Midbrain (tissue), 1 donor: ENCODE measurements at places on chromosomes 16 and 17.

GRCh38 chr16:86050591-86051367, 151.8 kb downstream of the IRF8 start:
- no peak for DNase-seq

GRCh38 chr17:499951-500461, 147.4 kb upstream of the RPH3AL start:
- DNase-seq, result no peak

DNA sequence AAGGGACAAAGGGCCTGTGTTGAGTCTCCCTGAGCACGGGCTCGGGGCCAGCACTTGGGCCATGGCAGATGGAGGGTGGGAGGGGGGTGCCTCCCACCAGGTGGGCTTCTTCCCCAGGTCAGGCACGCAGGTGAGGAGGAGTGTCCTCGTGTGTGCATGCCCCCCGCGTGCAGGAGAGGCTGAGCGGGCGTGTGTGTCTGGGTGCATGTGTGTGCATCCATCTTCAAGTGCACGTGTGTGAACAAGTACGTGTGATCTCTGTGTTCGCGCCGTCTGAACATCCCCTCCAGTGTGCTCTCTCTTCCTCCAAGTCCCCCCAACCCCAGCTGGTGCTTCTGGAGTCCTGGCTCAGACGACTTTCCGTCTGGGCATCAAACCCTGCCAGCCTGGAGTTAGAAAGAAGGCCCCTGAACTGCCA, 2.7 kb upstream of the ZG16B start:
- DNase-seq, result no peak

DNA sequence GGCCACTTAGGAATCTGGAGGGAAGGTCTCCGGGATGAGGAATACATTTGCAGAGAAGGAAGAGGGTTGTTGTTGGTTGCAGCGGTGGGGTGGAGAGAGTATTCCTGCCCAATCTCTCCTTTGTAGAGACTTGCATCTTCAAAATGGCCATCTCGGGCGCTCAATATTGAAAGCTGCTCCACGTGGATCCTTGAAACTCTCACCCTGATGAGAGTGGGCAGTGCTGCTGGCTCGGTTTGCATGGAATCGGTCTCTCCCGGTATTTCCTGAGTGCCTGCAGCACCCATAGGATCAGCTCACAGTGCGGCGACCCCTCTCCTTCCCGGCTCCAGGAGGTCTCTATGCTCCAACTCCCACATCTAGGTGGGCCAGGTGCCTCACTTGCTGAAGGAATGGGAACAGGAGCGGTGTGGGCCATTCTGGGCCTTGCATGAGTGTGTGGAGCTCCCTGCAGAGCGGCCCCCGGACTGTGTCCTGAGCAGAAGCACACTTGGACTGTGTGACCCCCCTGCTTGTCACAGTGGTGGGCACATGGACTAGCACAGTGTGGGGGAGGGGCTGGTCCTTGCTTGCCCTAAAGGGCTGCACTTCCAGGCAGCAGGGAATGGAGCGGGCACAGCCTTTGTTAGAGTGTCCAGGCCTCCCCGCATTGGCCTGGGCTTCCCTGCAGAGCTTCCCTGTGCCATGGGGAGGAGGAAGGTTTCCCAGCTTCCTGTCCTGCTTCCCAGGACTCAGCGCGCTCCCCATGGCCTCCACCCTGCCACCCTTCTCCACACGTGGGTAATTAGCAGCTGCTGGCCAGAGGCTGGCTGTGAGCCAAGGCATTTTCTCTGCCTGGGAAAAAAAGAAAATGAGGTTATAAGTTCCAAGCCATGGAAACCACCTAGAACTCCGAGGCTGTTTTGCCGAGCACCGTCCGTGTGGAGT, 139.3 kb downstream of the IRF8 start:
- DNase-seq, result no peak

- no peak for DNase-seq
Observed at GRCh38 chr17:31488264-31488981, 96.9 kb downstream of the RAB11FIP4 start.

- no peak for DNase-seq
Observed at GRCh38 chr17:65664266-65664665, 102.8 kb upstream of the AXIN2 start.

- DNase-seq, result no peak
Observed at GRCh38 chr17:33716957-33717356, 423.9 kb upstream of the ASIC2 start.

- peak; percentile 31 for DNase-seq
Observed at GRCh38 chr17:17104494-17104893, 62.2 kb downstream of the MPRIP start.

GRCh38 chr17:5014357-5014756, 16.6 kb downstream of the KIF1C start:
- DNase-seq, result no peak

DNA sequence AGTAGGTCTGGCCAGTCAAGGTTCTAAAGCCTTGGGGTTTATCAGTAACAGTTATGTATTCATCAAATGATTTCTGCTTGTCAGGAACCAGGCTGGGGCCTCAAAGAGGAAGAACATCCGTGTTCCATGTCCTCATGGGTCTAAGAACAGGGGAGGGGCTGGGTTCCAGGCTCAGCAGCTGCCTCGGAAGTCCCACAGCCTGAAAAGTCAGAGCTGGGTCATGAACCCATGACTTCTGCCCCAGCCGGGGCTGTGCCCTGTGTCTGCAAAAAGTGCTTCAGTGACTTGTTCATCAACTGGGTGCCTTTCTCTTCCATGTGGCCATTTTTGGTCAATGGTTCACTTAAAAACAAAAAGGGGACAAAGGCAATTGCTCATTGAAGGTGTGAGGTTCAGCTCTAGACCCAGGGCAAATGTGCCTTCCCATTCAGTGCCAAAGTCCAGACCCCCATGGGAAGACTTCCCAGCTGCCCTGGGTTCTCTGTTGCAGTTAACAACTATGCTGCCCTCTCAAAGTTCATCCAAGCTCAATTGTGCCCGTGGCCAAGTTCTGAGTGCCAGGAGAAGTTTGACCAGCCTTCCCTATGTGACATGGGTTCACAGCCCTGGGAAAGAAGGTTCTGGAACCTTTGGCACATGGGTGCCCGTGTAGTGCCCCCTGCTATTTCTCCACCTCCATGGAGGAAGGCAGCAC, 18.5 kb downstream of the TBKBP1 start:
- DNase-seq, result no peak

DNA sequence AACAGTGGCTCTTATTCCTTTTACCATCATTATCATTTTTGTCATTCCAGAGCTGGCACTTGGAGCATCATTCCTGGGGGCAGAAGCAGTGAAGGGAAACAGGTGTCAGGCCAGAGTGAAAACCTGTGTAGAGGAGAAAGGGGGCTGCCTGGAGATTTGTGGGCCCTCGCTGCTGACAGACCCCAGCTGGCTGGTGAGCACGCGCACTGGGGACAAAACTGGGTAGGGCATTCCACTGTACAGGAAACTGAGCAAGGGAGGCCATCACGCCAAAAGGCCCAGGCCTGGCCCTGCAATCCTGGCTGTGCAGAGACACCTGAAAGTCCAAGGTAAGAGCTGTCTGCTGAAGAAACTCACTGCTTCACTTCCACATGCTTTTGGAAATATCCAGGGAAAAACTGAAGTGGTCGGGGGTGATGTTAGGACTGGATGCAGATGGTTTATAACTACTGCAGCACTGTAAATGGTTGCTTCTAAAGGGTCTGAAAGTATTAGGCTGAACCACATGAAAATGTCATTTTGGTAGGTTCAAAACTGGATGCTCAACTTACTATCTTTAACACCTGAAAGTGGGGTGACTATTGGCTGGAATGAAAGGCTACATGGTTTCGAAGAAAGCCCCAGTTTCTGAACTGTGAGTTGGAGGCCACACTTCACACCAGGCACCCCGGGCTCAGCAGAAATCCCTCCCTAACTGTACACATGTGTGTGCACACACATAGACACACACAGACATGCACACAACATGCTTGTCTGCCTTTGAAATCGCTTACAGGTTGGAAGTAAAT, 225.0 kb downstream of the C16orf78 start:
- no peak for DNase-seq

GRCh38 chr16:69745232-69745612, 9.5 kb downstream of the NOB1 start:
- no peak for DNase-seq

- DNase-seq, result no peak
Observed at GRCh38 chr16:57191056-57191571, 5.0 kb downstream of the RSPRY1 start.

- DNase-seq, result no peak
Observed at GRCh38 chr16:2370721-2371120, 30.2 kb upstream of the ABCA3 start.

- DNase-seq, result no peak
Observed at GRCh38 chr16:22306788-22307187, 9.6 kb downstream of the POLR3E start.

GRCh38 chr16:87823181-87823929, 46.0 kb downstream of the SLC7A5 start:
- DNase-seq, result no peak

GRCh38 chr17:19445105-19445504, 34.1 kb downstream of the RNF112 start:
- DNase-seq, result no peak

GRCh38 chr17:72996791-72997190, 95.7 kb downstream of the SLC39A11 start:
- no peak for DNase-seq

DNA sequence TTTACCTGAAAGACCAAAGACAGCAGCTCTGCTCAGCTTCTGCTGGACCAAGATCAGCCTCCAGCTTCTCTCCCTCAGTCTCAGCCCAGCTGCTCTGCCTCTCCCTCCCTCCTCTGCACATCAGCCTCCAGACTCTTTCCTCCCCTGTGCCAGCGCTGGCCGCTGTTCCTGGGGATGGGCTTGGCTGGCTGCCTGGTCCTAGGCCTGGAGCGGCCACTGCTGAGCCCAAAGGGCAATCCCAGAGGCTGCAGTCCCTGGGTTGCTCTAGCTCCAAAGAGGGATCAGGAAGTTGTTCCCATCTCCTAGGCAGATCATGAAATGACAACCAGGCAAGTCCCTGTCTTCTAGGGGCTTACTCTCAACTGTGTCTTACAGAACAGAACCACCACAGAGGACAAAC, 31.3 kb downstream of the DCUN1D3 start:
- peak; percentile 83 for DNase-seq

DNA sequence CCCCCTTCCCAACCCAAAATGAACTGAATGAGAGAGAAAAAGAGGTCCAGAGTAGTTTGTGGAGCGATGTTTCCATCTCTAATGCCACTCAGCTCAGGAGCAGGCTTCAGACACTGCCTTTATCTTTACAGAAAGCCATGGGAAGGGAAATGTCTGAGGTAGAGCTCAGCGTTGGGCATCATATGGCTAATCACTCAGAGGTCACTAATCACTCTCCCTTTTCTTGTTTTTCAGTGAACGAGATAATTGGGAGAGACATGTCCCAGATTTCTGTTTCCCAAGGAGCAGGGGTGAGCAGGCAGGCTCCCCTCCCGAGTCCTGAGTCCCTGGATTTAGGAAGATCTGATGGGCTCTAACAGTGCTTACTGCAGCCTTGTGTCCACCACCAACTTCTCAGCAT, 9.8 kb downstream of the ESRP2 start:
- no peak for DNase-seq

DNA sequence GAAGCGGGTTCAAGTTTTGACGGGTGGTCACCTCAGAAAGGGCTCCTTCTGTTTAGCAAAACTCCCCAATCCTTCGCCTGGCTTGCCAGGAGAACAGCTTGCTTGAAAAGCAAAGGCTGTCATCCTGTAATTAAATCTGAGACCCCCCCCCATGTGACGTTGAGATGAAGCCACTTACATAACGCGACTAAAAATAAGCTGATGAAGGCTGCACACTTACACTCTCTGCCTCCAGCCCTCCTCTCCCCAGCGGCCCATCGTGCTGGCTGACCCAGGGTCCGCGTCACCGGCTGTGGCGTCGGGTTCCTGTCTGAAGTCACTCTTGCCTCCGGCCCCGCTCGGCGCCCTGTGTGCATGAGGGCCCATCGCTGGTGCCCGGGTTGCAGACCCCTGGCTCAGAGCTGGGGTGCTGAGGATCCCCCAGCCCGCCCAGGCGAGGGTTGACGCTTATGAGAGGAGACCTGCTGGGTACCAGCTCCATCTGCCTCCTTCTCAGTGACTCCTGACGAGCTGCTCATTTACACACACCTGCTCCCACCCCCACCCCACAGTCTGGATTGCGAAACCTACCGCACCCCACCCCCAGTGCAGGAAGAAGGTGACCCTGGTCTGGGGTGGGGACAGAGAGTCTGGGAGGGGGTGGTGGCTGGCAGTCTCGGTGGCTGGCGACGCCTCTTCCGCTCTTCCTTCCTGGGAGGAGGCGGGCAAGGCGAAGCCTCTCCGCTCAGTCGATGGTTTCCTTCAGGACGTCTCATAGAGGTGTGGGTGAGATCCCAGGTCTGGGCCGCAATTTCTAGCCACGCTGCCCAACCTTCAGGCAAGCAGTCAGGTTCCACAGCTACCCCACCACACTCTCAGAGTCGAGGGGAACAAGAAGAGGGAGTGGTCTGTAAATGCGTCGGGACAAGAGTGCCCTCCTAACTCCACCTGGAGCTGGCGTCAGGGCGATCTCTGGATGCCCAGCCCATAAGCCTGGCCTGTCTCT, 3.1 kb upstream of the BAIAP2 start:
- DNase-seq, result no peak

DNA sequence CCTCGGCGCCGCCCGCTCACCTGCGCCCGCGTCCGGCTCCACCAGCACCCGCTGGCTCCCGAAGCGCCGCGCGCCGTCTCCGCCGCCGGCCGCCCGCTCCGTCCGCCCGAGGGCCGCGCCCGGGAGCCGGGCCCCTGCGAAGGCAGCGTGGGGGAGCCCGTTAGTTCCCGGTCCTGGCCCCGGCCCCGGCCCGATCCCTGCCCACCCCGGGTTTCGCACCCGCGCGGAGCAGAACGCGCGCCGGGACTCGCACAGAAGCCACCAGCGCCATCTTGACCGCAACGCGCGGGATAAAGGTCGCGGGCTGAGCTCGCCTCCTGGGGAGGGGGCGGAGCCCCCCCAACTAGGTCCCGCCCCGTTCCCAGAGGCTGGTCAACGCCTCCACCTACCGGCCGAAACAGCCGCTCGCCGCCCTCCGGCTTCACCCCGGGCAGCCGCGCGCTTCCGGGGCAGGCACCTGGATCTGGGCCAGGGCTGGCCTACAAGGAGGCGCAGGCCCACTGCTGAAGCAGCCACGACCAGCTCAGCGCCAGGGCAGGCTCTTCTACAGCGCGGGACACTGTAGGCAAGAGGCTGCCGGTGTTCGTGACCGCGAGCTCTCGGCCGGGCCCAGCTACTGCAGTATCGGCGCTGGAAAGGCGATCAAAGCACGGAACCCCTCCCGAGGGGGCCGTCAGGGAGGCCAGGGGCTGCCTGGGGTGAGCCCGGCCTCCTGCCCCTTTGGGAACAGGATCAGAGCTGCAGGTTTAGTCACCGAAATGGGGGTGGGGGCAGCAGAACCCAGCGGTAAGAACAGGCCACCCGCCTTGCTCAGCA, at the start of gene ECI1:
TSS of gene ECI1 (minus strand) at position 292 of the 816 bp plus-strand sequence. CDS start at position 271, 21 bp downstream.
- DNase-seq, result peak; percentile 96
